Esophagus squamous epithelium (tissue), 5 donors: ENCODE measurements at places on chromosomes 3 and 15.

DNA sequence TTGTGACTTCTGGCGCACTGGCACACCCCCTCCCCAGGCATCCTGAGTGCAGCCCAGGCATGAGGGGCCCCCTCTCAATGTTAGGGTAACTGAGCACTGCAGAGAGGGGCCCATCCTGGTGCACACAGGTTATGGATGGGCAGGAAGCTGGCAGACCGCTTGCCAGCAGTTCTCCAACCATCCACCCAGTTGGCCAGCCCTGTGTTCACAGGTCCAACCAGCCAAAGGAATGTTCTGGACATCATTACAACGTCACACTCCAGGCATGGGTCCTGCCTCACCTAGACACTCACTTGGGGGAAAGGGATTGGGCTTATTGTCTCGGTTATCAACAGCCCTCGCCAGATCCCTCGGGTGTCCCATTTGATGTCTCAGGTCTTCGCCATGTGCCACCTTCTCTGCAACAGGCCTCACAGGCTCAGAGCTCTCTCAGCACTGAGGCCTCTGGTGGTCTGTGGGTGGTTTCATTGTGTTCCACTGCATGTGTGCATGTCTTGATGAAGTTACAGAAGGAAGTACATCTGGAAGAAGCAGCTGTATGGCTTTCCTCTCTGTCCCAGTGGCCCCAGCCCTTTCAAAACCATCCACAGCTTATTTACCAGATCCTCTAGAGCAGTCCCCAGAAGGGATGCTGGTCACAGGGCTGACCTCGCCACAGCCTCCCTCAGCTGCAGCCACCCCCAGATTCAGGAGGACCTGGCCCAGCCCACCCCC lies 23.7 kb downstream of the ADCY5 start:
- no peak for DNase-seq

DNA sequence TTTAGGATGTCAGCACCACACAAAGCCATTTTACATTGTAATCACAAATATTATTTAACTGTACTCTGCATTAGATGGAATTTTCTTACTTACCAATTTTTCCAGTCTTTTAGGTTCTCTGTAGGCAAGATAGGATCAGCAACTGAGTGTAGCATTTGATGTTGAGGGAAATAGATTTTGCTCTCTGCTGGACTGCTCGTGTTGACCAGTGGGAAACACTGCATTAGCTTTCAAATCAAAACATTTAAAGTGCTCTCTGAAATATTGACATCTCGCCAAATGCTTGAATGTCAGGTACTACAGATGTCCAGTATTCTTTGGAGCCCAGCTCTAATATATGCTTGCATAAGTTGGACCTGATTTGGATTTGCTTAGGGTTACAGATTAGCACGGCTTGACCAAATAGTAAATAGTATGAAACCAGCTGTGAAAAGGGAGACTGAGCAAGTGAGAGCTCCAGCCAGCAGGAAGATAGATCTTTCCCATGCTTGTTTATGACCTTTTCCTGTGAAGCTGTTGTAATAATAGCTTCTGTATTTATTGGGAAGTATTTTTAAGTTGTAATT lies 29.5 kb downstream of the P2RY14 start:
- DNase-seq: no peak

GRCh38 chr3:53255423-53255774 lies 423 bp downstream of the TKT start:
- no peak for DNase-seq

DNA sequence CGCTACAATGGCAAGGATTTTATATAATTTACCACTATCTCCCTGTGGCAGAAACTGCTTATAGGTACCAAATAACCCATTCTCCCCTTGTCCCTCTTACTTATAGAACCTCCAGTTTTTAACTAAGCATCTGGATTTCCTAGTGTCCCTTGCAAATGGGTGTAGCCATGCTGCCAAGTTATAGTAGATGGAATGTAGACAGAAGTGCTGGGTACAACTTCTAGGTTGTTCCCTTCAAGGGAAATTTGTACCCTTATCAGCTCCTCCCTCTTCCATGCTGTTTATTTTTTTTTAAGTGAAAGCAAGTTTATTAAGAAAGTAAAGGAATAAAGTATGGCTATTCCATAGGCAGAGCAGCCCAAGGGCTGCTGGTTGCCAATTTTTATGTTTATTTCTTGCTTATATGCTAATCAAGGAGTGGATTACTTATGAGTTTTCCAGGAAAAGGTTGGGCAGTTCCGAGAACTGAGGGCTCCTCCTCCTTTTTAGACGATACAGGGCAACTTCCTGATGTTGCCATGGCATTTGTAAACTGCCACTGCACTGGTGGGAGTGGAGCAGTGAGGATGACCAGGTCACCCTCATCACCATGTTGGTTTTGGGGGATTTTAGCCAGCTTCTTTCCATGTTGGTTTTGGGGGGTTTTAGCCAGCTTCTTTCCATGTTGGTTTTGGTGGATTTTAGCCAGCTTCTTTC lies 40.1 kb upstream of the TM4SF19 start:
- no peak for DNase-seq

DNA sequence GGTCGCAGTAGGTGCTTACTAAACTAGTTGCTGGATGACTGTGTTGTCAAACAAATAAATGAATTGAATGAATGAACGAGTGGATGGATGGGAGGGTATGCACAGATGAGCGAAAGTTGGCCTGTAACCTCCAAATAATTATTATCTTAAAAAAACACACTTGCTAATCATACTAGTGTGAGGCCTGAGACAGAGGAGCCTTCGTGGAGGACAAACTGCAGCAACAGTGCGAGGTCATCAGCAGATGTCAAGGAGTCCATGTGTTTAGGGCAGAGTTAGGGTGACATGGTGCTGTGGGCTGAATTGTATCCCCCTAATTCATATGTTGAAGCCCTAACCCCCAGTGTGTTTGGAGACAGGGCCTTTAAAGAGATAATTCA lies 24.4 kb downstream of the CORO2B start:
- no peak for DNase-seq

GRCh38 chr3:44058022-44058867 lies 183.4 kb upstream of the TOPAZ1 start:
- no peak for DNase-seq

GRCh38 chr3:64266983-64267382 lies 41.7 kb upstream of the PRICKLE2 start:
- no peak for DNase-seq

DNA sequence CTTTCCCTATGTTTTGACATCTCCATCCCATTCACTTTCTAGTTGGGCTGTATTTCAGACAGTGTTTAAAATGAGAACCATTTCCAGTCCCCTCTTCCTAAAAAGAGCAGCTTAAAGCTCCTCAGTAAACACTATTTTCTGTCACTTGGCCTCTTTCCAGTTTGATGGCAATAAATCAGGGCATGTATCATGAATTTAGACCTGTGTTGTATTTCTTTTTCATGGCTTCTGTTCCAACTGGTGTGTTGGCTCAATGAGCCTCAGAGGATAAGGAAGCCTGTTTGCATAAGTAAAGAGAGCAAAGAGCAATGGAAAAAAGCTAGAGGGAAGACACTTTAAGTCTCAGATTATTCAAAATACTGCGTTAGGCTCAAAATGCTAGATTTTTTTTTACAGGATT lies 7.2 kb downstream of the CCDC80 start:
- no peak for DNase-seq

DNA sequence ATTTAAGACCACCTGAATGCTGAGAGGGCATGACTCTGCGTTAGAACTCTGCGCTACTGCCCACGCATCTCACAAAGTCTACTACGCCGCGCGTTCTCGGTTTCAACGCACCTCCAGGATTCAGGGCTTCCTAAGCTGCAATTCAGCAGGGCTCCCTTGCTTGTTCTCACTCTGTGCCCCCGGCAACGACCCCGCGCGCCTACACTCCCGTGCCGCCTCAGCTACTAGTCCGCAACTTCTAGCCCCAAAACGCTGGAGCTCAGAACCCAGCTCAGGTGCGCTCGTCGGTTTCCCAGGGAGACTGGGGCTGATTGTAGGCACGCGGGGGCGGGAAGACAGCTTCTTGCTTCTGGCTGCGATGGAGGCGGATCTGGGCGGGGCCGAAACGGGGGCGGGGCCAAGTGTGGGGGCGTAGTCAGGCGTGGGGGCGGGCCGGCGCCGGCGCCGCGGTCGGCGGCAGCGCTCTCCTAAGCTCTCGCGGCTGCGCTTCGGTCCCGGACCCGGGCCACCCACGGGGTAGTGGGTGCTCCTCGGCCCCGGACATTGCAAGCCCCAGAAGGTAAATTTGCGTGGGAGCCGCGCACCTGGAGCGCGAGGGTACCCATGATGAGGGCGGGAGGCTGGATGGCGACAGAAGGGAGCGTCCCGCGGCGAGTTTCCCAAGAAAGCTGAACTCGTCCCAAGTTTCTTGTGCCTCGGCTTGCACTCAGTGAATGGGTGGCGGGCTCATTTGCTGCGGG lies at the start of gene ARHGEF26:
Gene ARHGEF26 (plus strand): TSS at position 430 of the 740 bp plus-strand sequence. CDS start 603 bp downstream, outside the sequence.
- no peak for DNase-seq

DNA sequence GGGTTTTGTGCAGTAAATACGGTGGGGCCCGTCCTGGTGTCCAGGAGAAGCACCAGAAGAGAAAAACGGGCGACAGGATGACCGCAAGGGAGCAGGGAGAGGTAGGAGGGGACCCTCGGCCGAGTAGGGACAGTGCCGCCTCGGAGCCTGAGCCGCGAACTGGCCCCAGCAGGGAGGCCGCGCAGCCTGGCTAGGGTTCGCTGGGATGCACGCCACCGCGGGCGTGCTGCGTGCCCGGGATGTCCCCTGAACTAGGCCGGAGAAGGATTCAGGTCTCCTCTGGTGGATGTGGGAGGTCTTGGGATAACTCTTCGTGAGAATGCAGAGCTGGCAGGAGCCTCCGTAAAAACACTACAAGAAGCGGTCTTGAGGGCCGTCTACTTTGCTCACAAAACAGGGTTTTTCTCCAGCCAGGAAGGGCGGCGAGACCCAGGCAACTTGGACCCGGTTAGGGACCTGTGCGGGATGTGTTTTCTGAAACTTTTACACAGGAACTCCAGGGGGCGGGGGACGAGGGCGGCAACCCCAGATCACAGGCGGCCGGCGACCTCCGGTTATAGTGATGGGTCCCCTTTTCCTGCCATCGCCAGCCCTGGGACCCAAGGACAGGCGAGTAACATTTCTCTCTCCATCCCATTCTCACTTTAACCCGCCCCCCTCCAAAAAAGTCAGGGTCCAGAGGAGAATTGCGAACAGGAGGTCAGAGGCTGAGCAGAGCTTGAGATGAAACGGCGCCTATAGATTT lies 35.5 kb downstream of the NR2F2 start:
- no peak for DNase-seq

DNA sequence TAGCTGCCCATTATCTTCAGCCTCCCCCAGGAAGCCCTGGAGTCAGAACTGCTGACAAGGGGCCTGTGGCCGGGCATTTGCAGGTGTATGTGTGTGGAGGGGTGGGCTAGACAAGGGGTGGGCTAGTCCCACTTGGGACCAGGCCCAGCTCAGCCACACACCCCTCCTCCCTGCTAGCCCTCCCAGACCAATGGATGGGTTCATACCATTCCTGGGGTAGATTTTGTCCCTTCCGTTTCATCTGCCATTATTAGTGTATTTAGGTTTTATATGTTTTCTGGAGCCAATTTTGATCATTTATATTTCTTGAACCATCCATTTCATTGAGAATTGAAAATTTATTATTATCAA lies 42.2 kb downstream of the MRAS start:
- no peak for DNase-seq

GRCh38 chr3:195187609-195188425 lies 83.1 kb downstream of the XXYLT1 start:
- DNase-seq: no peak
